ENCODE measurements at places on chromosomes 6 and 20.

- DNase-seq, result no peak
These were observed 54.3 kb upstream of the NFATC2 start for GRCh38 chr20:51596668-51597388.

DNA sequence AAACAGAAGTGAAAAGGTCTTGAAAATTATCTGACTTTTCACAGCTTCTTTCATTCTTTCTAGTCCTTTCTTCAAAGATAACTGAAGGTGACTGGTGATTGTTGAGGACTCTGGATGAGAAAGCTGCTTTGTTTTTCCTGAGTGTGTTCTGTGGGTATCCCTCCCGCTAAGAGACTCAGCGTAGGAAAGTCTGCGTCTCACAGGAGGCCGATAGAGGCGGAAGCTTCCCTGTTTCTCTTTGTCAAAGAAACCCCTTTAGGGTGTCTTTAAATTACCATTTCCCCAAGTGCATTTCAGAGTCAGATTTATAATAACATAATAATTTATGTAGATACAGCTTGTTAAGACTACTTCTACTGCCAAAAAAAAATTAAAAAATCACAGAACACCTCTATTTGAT is 31.2 kb upstream of the IRF4 start:
- DNase-seq, result no peak

GRCh38 chr6:71745525-71745924 is 140.8 kb upstream of the RIMS1 start:
- DNase-seq, result no peak

- no peak for DNase-seq
These were observed 98.0 kb downstream of the FNDC1 start for GRCh38 chr6:159267165-159267564.
